ENCODE measurements at places on chromosomes 16 and 17.

- peak; percentile 42 for DNase-seq
Observed at GRCh38 chr17:64781014-64781756, 119.1 kb upstream of the SMURF2 start.

- no peak for DNase-seq
Observed at GRCh38 chr16:6066652-6067051, 969.1 kb upstream of the EEF2KMT start.

GRCh38 chr17:5789528-5789927, 205.2 kb upstream of the NLRP1 start:
- DNase-seq, result no peak

DNA sequence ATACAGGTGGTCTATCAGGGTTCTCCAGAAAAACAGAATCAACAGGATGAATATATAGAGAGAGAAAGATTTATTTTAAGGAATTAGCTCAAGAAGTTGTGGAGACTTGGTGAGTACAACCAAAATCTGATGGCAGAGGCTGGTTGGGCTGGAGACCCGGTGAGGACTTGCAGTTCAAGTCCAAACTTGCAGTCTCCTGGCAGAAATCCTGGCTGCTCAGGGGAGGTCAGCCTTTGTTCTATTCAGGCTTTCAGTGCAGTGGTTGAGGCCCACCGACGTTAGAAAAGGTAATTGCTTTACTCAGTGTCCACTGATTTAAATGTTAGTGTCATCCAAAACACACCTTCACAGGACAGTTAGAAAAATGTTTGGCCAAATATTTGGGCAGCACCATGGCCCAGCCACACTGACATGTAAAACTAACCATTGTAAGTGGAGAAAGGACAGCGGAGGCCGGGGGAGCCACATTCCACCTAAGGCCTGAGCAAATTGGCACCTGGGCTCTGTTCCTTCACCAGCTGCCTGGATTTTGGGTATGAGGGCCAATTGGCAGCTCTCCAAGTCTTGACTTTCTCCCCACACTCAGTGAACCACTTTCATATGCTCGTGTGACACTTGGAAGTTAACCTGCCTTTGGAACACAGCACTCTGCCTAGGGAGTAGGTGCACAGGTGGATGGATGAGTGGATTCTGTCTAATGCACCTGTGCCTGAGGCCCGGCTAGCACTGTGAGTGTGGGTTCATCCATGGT, 54.7 kb downstream of the CACNG5 start:
- no peak for DNase-seq

GRCh38 chr17:58228679-58229078, 9.6 kb upstream of the MKS1 start:
- no peak for DNase-seq

DNA sequence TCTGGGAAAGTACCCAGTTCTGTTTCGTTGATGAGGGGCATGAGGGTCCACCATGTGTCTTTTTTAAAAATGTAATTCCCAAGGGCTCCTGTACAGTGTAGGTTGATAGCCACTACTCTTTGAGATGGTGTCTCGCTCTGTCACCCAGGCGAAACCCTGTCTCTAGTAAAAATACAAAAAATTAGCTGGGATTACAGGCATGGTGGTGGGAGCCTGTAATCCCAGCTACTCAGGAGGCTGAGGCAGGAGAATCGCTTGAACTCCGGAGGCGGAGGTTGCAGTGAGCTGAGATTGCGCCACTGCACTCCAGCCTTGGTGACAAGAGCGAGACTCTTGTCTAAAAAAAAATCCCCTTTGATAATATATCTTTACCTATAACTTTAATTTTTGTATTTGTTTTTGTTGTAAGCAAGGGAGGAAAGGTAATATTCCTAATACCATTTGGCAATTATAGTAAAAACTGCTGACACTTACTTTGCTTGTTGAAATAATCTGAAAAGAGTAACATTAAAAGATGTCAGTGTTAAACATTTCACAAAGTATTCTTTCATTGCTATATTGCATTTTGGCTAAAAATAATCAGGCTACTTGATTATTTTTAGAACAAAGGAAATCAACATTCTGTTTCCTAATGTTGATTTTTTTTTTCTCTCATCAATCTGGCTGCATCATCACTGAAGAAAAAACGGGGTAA, 11.8 kb downstream of the KPNA2 start:
- DNase-seq, result no peak

- DNase-seq, result no peak
Observed at GRCh38 chr17:75396025-75396424, 9.5 kb downstream of the GRB2 start.

GRCh38 chr16:68276223-68276622, 11.9 kb downstream of the SLC7A6 start:
- no peak for DNase-seq

DNA sequence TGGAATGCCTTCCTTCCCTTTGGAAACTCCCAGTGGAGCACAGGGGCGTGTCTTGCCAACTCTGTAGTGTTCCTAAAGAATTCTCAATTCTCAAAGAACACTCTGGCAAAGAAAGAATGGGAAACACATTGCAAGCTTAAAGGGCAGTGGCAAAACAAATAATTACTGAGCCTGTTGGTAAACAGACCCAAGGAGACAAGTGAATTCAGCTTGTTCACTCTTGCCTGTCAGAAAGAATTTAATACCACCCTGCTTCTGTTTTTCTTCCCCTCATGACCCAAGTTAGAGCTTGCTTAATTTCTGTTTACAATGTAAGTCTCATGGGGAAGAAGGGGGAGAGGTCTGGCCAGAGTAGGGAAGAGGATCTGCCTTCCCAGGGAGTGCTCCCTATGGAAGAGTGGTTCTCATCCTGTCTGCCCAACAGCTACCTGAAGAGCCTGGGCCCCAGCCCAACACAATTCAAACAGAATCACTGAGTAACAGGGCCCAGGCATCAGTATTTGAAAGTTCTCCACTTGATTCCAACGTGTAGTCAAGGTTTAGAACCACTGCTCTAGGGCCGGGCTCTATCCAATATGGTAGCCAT, 386.0 kb downstream of the SLC39A11 start:
- no peak for DNase-seq

- DNase-seq, result no peak
Observed at GRCh38 chr16:53219795-53220454, 165.1 kb downstream of the CHD9 start.

DNA sequence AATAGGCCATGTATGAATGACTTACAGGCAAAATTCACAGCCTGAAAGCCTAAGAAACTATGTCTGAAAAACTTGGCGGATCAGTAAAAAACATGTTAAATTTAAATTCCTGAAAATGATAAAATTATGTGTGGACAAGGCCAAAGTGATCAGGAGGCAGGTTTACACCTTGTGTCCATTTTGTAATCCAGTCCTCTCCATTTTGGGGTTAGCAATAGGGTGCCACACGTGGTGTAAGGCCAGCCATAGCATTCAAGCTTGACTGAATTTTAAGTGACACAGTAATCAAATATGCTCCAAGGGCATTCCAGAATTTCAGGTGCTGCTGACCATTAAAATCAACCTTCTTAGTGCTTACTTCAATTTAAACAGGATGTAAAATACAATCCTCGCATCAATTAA, 2.7 kb downstream of the RNF43 start:
- DNase-seq, result no peak

DNA sequence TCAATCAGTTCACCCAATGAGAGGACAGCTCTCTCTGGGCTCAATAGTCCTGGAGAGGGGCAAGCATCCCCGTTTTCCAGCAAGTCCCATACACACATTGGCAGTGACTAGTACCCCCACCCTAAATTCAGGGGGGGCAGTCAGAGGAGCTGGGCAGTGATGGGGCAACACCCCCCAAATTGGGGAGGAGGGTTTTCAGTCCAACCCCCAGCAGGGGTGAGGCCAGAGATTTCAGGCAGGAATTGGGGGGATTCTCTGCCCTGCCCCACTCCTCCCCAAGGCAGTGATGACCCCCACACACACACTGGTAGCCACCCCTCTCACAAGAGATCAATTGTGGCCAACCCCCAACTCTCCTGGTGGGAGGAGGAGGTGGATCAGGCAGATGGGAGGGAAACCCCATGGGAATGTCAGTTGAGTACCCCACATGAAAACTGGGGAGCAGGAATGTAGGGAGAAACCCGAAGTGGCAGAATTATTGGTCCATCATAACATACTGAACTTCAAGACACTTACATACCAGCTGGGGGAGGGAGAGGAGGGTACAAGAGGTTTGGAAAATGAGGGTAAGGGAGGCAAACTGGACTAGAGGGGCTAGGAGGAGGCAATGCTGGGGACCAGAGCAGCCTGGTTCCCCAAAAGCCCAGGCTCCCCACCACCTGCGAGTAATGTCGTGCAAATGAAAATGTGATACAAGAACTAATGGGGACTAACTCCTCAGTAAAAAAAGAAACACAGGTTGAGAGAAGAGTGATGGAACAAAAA, 3.1 kb downstream of the VAMP2 start:
- no peak for DNase-seq

- no peak for DNase-seq
Observed at GRCh38 chr17:15890279-15890892, 54.5 kb upstream of the ADORA2B start.

GRCh38 chr17:42403150-42403549, 14.9 kb upstream of the STAT3 start:
- DNase-seq, result peak; percentile 51

DNA sequence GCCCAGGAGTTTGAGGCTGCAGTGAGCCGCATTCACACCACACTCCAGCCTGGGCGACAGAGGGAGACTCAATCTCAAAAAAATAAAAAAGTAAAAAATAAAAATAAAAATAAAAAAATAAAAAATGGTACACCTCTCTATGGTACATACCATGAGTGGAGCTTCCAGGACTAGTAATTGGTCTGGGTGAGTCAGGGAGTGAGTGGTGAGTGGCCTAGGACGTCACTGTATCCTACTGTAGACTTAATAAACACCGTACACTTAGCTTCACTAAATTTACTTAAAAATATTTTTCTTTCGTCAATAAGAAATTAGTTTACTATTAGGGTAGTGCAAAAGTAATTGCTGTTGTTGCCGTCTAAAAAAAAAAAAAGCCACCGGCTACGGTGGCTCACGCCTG, 9.0 kb downstream of the CDH5 start:
- no peak for DNase-seq

DNA sequence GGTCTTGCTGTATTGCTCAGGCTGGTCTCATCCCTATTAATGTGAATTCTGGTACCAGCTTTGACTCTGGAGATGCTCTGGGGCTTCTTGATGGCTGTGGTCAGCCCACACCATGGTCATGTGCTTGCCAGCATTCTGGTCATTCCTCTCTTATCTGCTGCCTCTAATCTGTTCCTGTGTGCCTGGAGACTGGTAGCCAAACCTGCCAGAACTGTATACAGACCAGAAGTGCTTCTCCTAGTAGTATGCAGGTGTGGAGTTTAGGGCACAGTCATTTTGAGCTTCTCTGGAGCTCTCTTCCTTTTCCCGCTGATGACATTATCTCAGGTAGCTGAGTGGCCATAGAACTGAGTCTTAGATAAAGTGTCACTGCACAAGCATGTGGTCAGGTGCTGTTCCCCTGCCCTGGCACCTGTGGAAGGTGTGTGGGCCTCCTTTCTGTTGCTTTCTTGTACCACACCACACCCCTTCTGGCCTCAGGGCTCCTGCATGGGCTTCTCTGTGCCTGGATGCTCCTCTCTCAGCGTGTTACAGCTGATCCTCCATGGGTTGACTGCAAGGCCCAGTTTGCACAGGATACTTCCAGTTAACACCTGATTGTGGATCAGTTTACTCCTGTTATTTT, 162.7 kb downstream of the SPECC1 start:
- DNase-seq, result no peak

- no peak for DNase-seq
Observed at GRCh38 chr17:42547698-42548069, 5.0 kb upstream of the HSD17B1 start.

Data from stimulated activated CD4-positive, alpha-beta T cell treated with anti-CD3 and anti-CD28 coated beads, Interleukin-12 subunit alpha, Interleukin-12 subunit beta, amount 100 ng/mL, for 4 hours (primary cell).